Inflammatory macrophage treated with lipopolysaccharide for 4 hours (primary cell): ENCODE measurements at places on chromosomes 4 and X.

DNA sequence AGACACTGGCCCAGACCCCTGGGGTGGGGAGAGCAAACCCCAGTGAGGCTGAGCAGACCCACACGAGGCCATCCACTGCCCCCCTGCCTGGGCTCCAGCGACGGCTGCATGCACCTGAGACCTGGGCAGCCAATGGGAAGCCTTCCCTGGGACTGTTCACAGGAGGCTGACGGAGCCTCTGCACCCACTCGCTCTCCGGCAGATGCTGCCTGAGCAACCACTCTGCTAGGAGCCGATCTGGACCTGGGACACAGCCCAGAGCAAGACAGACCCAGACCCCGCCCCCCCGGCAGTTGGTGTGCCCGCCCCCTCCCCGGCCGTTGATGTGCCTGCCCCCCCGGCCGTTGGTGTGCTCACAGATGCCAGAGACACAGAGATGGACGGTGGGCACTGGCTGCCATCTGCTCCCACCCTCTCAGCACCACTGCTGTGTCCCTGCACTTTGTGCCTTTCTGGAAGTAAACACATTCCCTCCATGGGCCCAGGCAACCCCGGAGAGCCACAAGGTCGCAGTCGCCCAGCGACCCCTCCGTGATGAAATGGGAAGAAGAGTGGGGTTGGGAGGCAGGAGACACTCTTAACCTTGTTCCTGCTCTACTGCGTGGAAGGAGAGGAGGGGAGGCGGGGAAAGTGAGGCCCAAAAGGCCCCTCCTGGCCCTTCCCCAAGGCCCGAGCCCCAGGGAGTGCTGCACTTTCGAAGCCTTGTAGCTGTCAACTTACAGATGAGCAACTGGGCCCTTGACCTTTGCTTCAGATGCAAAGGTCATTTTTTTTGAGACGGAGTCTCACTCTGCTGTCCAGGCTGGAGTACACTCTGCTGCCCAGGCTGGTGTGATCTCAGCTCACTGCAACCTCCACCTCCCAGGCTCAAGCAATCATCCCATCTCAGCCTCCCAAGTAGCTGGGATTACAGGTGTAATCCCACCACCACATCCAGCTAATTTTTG is 62.0 kb downstream of the ZFYVE28 start:
- DNase-seq = no peak

- DNase-seq = no peak
Observed at GRCh38 chr4:8862800-8863685, 8.6 kb downstream of the HMX1 start.

DNA sequence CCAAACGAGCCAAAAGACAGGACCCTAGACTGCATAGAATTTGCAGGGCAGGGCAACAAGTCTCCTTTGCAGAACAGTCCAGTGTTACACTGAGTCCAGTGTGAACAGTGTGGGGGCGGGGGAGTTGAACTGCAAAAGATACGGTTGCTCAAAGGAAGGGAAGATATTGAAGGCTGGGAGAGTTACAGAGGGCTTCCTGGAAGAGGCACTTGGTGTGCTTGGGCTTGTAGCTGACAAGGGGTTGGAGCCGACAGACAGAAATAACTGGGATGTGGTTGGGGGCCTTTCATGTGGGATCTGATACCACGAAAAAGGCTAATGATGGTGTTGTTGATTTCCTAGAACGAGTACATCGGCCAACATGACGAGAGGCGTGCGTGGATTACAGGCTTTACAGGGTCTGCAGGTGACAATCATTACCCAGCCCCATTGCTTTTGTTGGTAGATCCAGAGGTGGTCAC is 6.1 kb downstream of the XPNPEP2 start:
- DNase-seq = peak; percentile 7

- DNase-seq = no peak
Observed at GRCh38 chr4:112225157-112225556, 6.4 kb upstream of the AP1AR start.

DNA sequence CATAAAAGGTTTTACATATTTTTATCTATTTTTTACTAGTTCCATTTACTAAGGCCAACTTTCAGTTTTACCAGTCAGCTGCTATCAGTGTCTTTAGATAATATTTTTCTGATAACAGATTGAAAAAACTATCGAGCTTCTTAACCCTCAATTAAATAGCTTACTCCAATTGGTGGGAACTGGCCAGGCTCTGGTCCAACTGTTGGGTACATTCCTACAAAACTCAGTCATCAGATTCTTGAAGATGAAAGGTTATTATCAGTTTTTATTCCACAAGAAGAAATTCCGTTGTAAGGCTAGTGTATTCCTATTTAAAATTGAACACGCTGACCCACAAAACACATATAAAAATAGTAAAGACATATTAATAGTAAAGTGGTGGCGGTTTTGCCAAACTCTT is 346.2 kb downstream of the MAPK10 start:
- no peak for DNase-seq

GRCh38 chr4:6338175-6338950 is 68.7 kb downstream of the WFS1 start:
- no peak for DNase-seq

- DNase-seq = no peak
Observed at GRCh38 chrX:56278692-56279091, 46.5 kb downstream of the KLF8 start.

- peak; percentile 19 for DNase-seq
Observed at GRCh38 chr4:56410247-56411062, 23.2 kb upstream of the AASDH start.

DNA sequence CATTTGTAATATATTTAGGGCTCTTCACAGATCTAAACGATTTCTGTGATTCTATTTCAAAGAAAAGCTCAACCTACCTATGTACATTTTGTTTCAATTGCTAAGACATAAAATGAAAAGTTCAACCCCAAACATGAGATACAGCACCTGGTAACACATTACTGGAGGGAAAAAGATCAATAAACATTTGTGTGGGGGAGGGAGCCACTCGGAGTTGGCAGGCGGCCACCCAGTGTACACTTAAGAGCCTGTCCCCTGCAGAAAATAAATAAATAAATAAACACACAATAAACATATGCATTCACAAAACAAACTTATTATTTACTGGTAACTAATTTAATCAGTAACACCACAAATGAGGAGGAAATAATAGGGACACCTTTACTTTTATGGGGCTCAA is 19.3 kb downstream of the PRSS48 start:
- no peak for DNase-seq

DNA sequence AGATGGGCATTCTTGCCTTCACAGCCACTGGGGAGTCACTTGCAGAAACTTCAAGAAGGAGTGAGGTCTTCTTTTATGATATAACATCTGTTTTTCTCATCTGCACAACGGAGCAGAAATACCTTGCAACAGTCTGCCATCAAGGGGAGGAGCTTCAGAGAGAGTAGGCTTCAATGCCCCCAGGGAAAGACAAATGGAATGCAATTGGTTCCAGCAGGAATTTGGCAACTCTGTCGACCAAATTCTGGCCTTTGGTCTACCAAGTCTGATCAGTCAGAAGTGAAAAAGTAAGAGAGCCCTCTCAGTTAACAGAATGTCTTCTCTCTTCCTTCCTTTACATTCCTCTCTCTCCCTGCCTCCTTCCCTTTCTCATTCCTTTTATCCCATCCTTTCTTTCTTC is 229.3 kb downstream of the IDS start:
- no peak for DNase-seq

- DNase-seq = no peak
Observed at GRCh38 chrX:103073467-103073866, 9.5 kb upstream of the BEX1 start.

DNA sequence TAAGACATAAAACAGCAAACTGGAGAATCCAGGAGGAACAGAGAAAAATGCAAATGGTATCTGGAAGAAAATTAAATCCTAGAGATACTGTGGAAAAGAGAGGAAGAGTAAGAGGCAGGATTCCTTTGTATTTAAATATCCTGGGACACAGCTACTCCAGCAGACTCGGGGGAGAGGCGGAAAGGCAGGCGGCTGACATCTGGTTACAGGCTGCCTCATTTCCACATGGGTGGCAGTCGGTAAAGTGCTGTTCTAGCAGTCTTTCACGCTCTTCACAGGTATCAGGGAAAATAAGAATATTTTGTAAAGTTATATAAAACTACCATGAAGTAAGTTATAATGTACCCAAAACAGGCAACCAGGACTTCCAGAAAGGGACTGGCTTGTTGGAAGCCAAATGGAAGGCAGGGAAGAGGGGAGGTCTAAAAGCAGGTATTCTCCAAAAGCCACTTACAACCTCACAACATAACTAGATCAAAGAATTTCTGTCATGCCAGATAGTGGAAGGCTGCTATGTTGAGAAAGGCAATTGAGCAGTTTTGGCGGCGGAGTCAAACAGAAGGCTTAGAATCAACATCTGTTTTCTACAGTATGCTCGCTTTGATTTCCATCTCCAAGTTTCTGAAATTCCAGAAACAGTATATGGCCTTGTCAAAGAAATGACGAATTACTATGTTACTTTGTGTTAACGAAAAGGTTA is 1.3 kb upstream of the TIGD2 start:
- no peak for DNase-seq

- no peak for DNase-seq
Observed at GRCh38 chrX:9542106-9542760, 77.4 kb downstream of the TBL1X start.

DNA sequence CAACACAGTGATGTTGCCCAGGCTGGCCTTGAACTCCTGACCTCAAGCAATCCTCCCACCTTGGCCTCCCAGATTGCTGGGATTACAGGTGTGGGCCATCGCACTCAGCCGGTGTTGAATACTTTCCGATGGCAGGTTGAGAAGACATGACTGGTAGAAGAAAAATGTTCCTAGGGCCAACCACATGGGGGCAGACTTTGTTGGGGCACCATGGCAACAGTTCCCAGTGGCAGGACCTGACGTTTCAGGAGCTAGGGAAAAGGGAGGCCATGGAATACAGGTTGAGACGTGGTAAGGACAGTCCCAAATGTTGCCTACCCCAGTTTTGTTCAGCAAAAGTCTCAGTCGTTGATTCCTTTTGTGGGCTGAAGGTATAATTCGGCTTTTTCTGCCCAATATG is 134.6 kb downstream of the ASMT start:
- DNase-seq = no peak

- DNase-seq = peak; percentile 21
Observed at GRCh38 chrX:38804682-38805431, 3.6 kb downstream of the MID1IP1 start.

GRCh38 chr4:184628103-184628502 is 21.1 kb downstream of the CASP3 start:
- DNase-seq = no peak

GRCh38 chrX:136778020-136778419 is 2.7 kb downstream of the ARHGEF6 start:
- peak; percentile 6 for DNase-seq
